Dermis microvascular lymphatic vessel endothelial cell (primary cell): ENCODE measurements at places on chromosomes 5 and 9. TPM values are rescaled to one million over a fixed set of nuclear protein-coding genes. Genes with fewer than 3 reads are reported as not detected.

GRCh38 chr9:23826120-23826629, at the start of gene ELAVL2:
Gene ELAVL2, minus strand, starts transcription at chr9:23826240. Its CDS starts 64,006 bp downstream, at chr9:23762234.
- DNase-seq: peak; percentile 80

DNA sequence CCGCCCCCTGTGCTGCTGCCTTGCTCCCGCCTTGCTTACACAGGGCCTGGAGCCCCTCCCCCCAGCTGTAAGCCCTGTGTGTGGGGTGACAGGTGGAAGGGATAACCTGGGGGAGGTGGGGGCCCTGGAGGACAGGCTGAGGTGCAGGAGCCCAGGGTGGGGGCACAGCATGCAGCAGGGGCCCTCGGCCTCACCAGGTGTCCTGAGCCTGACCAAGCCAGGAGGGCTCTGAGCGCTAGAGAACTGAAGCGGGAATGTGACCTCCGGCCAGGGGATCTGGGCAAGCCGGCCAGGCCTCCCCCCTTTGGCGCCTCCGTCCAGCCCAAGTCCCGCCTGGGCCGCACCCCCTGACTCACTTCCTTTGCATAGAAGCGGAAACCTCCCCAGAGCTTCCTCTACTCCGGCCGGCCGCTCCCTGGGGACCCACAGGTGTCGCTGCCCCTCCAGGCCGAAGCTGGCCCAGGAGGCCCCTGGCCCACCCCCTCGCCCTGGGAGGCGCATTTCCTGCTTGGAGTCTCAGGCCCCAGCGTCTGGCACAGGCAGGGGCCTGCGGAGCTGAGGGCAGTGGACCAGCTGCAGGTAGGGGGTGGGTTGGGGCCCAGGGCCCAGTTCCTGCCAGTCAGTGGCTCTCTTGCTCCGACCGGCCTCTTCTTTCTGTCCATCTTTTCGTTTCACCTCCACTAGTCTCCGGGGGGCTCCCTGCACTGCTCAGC, at the start of gene TOR4A:
Gene TOR4A (plus strand): TSS at position 398 of the 713 bp plus-strand sequence. CDS start 964 bp downstream, outside the sequence.
- DNase-seq: peak; percentile 82

GRCh38 chr9:14722391-14723035, at the start of gene CER1:
Gene CER1, minus strand, starts transcription at chr9:14722733. Its CDS starts 61 bp downstream, at chr9:14722672.
- no peak for DNase-seq

GRCh38 chr5:176360894-176361436, 599 bp downstream of the KIAA1191 start:
- DNase-seq: peak; percentile 23

DNA sequence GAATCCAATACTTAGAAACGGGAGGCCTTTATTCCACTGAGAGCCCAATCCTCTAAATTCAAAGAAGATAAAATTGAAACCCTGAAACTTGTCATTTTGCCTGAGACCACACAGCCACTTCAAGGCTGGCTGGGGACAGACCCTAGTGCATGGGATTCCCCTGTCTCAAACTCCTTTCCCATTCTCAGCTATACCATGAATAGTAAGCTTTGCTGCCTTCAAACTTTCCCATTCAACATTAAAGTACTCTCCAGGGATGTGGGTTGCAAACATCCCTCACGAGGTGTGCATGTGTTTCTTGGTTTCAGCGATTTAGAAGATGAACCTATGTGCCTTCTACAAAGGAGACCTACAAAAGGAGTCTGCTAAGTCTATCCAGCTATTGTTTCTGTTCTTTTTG, 64.6 kb downstream of the GABRB2 start:
- no peak for DNase-seq

GRCh38 chr9:8769153-8769552, 969.6 kb upstream of the DMAC1 start:
- DNase-seq: no peak

- no peak for DNase-seq
These were observed 59.0 kb upstream of the RETREG1 start for GRCh38 chr5:16675806-16676205.

DNA sequence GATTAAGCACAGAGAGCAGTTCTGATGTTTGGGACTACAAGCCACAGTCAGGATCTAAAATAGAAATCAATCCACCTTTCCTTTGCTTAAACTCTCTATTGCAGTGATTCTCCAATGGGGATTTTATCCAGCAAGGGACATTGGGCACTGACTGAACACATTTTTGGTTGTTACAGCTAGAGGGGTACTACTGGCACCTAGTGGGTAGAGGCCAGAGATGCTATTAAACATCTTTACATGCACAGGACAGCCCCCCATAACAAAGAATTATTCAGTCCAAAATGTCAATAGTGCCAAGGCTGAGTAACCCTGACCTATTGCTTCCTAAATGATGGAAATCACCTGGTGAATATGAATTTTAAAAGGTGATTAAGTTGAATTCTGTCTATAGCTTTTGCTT, 12.0 kb downstream of the ZNF622 start:
- DNase-seq: no peak

- DNase-seq: no peak
These were observed 565.7 kb upstream of the WWC1 start for GRCh38 chr5:167725741-167726140.

- no peak for DNase-seq
These were observed 766.8 kb downstream of the IRX1 start for GRCh38 chr5:4362411-4362810.

DNA sequence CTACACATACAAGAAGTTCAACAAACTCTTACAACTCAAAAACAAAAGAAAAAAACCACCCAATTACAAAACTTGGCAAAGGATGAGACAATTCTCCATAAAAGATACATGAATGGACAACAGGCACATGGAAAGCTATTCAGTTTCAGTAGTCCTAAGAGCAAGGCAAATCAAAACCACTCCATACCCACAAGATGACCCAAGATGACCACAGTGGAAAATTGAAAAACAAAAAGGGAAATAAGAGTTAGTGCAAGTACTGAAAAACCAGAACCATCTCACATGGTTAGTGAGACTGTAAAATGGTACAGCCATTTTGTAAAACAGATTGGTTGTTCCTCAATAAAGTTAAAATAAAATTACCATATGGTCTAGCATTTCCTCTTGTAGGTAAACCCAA, 287.1 kb upstream of the CDH9 start:
- no peak for DNase-seq

GRCh38 chr5:145951071-145951470, 14.7 kb downstream of the SH3RF2 start:
- DNase-seq: no peak

DNA sequence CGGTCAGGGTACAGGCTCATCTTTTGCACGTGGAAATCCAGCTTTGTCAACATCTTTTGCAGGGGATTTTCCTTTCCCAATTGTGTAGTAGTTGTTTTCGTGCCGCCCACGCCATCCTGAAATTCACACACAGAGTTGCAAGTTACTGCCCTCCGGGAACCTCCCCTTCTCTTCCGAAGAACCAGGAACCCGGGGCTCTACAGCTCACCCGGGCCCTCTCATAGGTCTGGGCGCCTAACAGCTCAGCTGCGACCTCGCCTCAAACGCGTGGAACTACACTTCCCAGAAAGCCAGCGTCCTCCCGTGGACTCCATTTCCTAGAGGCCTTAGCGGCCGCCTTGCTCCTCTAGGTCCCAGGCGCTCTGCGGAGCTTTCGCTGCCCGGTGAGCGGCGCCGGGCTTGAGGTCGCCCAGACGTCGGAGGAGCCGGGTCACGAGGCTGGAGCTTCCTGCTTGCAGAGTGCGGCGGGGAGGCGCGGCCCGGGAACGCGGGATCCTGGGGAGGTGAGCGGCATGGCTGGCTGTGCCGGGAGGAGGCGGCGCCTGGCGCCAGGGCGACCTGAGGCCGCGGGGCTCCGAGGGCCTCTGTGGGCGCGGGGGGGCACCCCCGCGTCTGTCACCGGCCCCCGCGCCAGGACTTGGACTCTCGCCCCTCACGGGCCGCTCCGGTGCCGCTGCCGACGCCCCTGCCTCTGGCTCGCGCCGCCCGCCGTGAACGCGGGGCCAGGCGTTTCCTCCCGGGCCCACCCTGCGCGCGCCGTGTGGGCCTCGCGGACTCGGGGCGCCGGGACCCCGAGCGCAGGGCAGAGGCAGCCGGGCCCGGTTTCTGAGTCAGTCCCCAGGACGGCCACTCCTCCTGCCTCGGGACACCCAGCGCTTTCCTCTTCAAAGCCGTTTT, at the start of gene ZNF354B:
Gene ZNF354B (plus strand): TSS at position 329 of the 897 bp plus-strand sequence. CDS start 1,095 bp downstream, outside the sequence.
- peak; percentile 98 for DNase-seq

DNA sequence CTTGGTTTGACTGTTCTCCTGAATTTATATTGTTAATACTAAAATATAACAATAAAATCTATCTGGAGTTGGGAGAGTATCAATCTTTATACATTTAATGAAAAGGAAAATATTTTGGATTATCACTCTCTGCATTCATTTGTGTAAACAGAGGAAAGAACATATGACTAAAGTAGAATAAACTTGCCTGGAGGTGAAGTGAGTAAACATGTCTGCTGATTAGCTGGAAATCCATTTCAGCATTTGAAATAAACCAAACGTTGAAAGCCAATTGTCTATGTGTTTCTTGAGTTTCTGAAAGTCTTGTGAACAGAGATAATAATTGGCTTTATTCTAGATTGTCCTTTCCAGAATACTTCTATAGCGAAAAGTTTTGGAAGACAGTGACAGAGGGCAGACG, 776.2 kb downstream of the SEMA5A start:
- no peak for DNase-seq

DNA sequence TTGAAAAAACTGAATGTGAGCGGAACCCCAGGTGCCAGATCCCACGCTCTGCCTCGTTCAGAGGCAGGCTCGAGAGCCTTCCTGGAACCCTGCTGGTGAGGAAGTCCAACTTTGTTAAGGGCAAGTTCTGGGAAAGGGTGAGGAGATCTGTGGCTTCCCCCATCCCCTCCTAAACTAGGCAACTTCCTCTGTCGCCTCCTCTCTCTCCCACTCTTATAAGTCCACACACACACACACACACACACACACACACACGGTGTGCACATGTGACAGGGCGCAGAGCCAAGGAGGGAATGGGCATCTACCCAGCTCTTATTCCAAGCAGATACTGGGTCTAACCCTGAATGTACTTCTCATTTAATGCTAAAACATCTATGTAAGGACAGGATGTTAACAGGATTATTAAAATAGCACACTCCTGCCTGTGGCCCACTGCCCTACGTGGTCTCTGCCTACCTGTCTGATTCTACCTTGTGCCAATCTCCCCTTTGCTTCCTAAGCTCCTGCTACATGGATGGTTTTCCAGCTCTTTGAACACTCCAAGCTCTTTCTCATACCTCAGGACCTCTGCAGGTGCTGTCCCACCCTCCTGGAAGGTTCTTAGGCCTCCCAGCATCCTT, 72.4 kb upstream of the FBXW11 start:
- DNase-seq: peak; percentile 12

DNA sequence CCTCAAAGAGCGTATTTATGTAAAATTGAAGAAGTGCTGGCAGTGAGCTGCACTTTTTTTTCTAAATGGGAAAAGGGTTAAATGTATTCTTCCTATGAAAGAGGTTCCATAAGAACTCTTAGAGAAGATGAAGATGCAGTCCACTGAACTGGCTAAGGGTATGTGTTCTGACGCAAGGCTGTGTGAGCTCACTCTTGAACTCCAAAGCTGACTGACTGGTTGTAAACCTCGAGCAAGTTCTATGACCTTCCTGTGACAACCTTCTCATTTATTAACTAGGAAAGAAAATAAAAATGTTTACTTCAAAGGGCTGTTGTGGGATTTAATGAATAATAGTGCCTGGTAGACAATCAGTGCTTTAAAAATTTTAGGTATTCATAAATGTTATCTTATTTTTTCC, 46.7 kb downstream of the POC5 start:
- no peak for DNase-seq

- no peak for DNase-seq
These were observed 13.1 kb downstream of the ADAMTS6 start for GRCh38 chr5:65468633-65469032.

DNA sequence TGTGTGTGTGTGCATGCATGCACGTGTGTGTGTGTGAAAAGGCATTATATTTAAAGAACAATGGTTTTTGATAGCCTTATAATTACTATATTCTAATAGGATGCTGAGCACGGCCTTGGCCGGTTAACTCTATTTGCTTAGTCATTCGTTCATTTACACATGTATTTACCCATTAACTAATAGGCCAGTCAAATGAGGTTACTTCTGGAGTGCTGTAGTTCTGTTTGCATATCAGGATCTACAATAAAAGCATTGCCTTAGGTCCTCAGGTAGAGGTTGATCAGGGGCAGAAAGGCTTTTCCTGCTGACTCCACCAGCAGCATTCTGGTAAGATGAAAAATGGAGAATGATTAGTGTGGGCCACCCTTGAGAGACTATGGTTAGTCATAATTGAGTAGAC, 219.0 kb downstream of the COMMD10 start:
- DNase-seq: no peak

- DNase-seq: no peak
These were observed 72.6 kb downstream of the PIK3R1 start for GRCh38 chr5:68287976-68288706.

DNA sequence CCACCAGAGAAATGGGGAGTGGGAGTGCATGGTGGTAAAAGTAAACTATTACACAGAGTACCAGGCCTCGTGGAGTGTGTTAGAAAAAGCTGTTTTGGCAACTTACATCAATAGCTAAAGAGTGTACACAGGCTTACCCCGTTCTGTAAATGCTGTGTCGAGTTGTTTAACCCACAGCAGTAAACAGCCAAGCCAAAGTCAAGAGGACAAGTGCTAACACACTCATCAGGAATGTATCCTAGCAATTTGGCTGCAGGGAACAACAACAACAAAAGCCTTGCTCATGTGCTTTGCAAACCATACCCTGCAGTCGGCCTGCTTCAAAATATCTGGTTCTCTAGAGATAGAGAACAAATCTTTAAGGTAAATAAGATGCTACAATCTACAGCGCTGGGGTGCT, 15.9 kb downstream of the DAP start:
- no peak for DNase-seq

DNA sequence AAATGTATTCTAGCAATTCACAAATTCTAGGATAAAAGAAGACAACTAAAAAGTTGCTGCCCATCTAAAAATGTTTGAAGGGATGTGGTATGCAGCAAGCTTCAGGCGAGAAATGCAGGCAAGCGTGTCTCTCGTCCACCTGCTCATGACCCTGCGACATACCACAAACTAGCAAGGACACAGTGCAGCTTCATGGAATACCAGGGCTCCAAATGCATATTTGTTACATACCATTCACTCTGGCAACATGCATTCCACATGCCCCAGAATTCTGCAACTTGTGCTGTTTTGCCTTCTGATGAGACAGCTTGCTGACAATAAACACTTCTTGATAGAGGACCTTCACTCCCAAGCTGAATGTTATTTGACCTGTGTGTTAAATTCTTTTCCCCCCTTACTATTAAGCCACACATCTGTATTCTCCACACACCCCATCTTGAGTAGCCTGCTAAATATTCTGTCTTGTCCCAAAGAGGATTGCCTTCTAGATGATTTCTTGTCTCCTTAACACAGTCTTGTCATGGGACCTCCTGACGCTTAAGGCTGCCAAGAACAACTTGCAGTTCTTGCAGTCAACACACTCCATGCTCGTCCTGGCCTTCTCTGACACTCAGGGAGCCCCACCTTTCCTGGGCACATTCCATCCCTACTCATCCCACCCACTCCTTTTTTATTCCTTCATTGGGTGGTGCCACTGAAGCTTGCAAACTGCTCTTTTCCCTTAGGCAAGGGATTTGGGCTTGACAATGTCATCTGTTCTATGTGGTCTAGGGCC, 340.5 kb downstream of the PIK3R1 start:
- no peak for DNase-seq

GALT gene
- 23.5 and 33.4 TPM in 2 replicates for total RNA-seq

CFAP90 gene
- total RNA-seq: not detected in 2 replicates

HSPB3 gene
- total RNA-seq: not detected in 2 replicates

LECT2 gene
- total RNA-seq: not detected in 2 replicates

STPG3 gene
- total RNA-seq: not detected in 2 replicates

SERINC5 gene
- total RNA-seq: 14.0 and 26.8 TPM in 2 replicates

SPATA31D4 gene
- not detected in 2 replicates for total RNA-seq

PCDHA9 gene
- total RNA-seq: under 0.01 TPM in 2 replicates

ANKRD18B gene
- total RNA-seq: under 0.01 and 0.13 TPM in 2 replicates

NHP2 gene
- total RNA-seq: 106 and 132 TPM in 2 replicates

IL9 gene
- not detected in 2 replicates for total RNA-seq
